ENCODE measurements at places on chromosomes 6 and 20. TPM values are rescaled to one million over a fixed set of nuclear protein-coding genes. Genes with fewer than 3 reads are reported as not detected.

GRCh38 chr6:18527836-18528743 lies 140.9 kb downstream of the RNF144B start:
- DNase-seq: peak; percentile 46

- DNase-seq: no peak
These were observed 48.2 kb upstream of the BEND6 start for GRCh38 chr6:56906752-56907151.

DNA sequence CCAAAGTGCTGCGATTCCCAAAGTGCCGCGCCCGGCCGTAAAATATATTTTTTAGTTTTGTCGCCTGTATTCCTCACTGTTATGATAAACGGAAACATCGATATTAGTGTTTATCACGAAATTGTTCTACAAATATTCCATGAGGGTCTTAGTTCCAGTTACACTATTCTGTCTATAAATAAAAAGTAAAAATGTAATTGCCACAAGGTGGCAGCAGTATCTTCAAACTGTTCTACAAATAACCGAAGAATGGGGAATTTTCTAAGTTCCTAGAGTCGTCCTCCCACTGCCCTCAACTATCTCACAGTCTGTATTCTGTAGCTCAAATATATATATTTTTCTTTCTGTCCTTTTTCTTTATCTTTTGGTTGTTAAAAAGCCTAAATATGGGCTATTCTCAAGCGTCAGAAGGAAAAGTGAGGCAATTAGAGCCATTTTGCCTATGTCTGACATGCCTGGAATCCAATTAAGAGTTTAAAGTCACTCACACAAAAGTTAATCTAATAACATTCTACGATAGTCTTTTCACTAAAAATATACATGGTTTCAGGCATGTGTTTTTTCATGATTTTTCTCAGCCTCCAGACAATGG lies 14.2 kb upstream of the FAM162B start:
- peak; percentile 55 for DNase-seq

DNA sequence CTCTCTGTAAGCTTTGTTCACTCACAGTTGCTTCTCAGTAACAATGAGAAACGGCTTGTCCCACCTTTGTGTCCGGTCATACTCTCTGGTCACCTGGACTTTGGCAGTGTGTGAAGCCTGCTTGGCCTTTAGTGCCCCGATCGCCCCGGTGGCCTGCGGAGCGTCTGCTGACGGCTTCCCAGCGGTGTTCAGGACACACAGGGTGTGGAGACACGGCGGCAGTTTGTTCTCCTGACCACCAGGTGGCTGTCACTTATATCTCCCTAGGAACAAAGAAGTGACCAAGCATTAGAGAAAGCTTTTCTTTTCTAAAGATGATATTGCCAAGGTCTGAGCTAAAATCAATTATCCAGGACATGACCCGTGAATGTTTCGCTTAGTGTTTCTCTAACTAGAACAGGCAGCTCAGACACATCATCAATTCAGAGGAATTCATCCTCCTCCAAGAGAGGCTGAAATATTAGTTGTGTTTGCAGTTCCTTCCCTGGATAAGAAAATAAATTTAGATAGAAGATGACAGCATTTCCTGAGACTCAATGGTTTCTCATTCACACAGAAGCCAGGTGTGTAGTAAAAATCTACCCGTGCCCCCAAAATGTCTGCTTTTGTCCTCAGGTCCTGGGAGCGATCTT lies 167.4 kb upstream of the THBS2 start:
- no peak for DNase-seq

The RNF39 gene
- total RNA-seq: not detected

The SALL4 gene
- total RNA-seq: 0.36 TPM
